ENCODE measurements at places on chromosomes 11 and 22.
A peak's percentile ranks its signal among the peaks of the same experiment; 100 is the strongest.

- ATAC-seq, result no peak
Measured at GRCh38 chr11:86446924-86447285, 72.2 kb downstream of the CCDC81 start.

DNA sequence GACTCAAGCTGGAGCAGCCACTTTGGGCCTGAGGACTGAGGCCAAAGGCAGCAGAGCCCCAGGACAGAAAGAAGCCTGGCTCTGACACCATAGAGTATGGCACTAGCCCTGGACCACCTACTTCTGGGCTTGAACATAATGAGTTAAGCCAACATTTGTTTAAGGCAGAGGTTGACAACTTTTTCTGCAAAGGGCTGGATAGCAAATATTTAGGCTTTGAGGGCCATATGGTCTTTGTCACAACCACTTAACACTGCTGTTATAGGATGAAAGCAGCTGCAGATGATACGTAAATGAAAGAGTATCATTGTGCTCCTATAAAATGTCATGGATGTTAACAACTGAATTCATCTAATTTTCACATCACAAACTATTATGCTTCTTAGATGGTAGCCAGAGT, 16.6 kb downstream of the OSBP start:
- no peak for ATAC-seq

DNA sequence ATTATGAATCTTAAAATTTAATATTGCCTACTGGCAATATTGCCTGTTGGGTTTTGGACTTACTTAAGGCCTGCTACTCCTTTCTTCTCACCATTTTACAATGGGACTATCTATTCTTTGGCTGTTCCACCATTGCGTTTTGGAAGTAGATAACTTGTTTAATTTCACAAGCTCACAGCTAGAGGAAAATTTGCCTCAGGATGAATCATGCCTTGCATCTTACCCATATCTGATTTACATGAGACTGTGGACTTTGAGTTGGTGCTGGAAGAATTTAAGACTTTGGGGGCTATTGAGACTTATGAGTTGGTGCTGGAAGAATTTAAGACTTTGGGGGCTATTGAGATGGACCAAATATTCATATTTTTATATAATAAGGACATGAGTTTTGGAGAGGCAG, 662.6 kb downstream of the METTL15 start:
- ATAC-seq, result no peak

DNA sequence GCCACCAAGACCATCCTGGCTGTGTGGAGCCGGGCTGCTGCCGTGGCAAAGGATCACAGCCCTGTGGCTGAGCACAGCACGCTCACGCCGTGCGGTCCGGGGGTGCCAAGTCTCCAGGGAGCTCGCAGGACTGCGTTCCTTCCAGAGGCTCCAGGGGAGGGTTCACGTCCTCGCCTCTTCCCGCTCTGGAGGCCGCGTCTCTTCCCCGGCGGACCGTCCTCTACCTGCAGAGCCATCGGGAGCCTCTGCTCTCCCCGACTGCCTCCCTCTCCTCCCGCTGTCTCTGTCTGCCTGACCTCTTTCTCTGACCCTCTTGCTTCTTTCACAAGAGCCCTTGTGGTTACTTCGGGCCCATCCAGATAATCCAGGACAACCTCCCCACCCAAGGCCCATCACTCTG, 11.4 kb upstream of the MUC5AC start:
- ATAC-seq, result no peak

DNA sequence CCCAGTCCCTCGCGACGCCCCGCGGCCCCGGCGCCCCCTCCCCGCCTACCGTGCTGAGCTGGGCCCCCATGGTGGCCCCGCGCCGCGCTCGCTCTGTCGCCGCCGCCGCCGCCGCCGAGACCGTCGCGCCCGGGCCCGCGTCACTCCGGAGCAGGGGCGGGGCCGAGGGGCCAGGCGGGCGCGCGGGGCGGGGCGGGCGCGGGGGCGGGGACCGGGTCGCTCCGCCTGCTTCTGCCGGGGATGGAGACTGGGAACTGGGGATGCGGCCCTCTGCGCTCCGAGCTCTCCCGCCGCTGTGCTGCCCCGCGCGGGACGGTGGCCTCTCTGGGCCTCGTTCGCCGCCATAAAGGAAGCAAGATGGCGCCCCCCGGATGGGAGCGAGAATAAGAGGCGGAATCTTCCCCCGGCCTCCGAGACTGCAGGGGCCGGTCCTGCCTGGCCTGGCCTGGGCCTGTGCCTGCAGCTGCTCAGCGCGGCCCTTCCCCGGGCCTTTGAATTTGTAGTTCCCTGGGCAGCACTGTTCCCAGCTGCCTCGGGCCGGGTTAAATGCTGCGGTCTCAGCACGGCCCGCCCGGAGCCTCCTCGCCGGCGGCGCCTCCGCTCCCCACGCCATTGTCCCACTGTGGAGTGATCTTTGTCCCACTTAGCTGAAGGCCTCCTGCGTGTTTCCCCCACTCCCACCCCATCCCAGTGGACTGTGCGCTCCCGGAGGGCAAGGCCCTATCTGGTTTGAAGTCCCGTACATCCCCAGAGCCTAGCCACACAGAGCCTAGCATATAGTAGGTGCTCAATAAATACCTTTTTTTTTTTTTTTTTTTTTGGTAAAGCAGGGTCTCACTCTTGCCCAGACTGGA, at the start of gene CYB5R3:
CYB5R3 (minus strand) TSS at position 147 of the 854 bp plus-strand sequence; CDS start at position 70, 77 bp downstream.
- ATAC-seq, result peak; percentile 91

GRCh38 chr11:13008625-13009475, at the start of gene RASSF10:
Gene RASSF10 (plus strand): TSS chr11:13009316. CDS start chr11:13009577, 261 bp downstream.
- ATAC-seq, result peak; percentile 60

GRCh38 chr11:100203789-100204188, 483.3 kb upstream of the ARHGAP42 start:
- no peak for ATAC-seq

GRCh38 chr11:93024369-93024768, 54.9 kb downstream of the MTNR1B start:
- ATAC-seq, result no peak

Measured in gastroesophageal sphincter (tissue), 4 donors.